Neural progenitor cell (in vitro differentiated cells): ENCODE measurements at places on chromosomes 2 and 18.

- no peaks in the 10 kb centered on the region for H3K36me3 ChIP-seq
- H3K27ac ChIP-seq, result no peak overlapping the region
- no peak for DNase-seq
- no peak overlapping the region for H3K4me3 ChIP-seq
These were observed 9.0 kb downstream of the HOXD8 start for GRCh38 chr2:176138526-176138922.

- H3K36me3 ChIP-seq, result no peaks in the 10 kb centered on the region
- H3K4me3 ChIP-seq, result no peak overlapping the region
- no peak for DNase-seq
These were observed 69.7 kb upstream of the FOSL2 start for GRCh38 chr2:28322981-28323396.

GRCh38 chr2:18156002-18156401 is 277.5 kb downstream of the KCNS3 start:
- no peak overlapping the region for H3K4me3 ChIP-seq
- H3K27me3 ChIP-seq, result no peaks in the 10 kb centered on the region
- no peak overlapping the region for H3K27ac ChIP-seq
- DNase-seq, result no peak
- H3K4me1 ChIP-seq, result no peaks in the 10 kb centered on the region

DNA sequence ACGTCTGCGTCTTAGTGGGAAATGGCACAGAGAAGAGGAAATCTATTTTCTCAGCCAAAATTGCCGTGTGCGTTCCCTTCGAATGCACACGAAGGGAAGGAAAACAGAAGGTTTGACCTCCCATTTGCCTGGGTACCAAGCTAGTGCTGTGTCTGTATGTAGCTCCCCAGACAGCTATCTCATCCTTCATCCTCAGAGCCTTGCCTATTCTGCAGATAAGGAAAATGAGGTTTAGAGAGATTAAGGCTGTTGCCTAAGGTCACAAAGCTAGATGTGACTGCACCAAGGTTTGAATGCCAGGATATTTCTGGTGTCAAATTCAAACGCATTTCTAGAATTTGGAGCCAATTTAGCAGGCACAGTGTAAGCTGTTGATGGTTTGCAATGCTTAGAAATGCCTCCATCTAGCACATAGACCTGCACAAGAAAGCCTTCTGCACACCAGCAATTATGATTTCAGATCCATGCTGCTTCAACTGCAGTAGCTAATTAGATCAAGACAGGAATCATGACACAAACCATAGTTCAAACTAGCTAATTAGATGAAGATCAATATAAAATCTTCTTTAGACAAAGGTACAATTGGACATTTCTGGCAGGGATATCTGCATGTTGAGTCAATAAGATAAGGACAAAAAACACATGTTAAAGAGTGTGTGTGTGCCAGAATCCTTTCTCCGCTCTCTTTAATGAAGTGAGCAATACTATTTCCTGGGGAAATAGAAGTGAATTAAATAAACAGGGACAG is 115.1 kb downstream of the CMPK2 start:
- no peak overlapping the region for H3K27ac ChIP-seq
- H3K4me1 ChIP-seq, result no peaks in the 10 kb centered on the region
- no peak overlapping the region for H3K4me3 ChIP-seq
- DNase-seq, result no peak
- no peaks in the 10 kb centered on the region for H3K27me3 ChIP-seq

- H3K4me3 ChIP-seq, result no peak overlapping the region
- H3K27ac ChIP-seq, result no peak overlapping the region
These were observed 246.4 kb downstream of the PRKCE start for GRCh38 chr2:45897842-45898241.
